ENCODE measurements at places on chromosomes 2 and 18.

DNA sequence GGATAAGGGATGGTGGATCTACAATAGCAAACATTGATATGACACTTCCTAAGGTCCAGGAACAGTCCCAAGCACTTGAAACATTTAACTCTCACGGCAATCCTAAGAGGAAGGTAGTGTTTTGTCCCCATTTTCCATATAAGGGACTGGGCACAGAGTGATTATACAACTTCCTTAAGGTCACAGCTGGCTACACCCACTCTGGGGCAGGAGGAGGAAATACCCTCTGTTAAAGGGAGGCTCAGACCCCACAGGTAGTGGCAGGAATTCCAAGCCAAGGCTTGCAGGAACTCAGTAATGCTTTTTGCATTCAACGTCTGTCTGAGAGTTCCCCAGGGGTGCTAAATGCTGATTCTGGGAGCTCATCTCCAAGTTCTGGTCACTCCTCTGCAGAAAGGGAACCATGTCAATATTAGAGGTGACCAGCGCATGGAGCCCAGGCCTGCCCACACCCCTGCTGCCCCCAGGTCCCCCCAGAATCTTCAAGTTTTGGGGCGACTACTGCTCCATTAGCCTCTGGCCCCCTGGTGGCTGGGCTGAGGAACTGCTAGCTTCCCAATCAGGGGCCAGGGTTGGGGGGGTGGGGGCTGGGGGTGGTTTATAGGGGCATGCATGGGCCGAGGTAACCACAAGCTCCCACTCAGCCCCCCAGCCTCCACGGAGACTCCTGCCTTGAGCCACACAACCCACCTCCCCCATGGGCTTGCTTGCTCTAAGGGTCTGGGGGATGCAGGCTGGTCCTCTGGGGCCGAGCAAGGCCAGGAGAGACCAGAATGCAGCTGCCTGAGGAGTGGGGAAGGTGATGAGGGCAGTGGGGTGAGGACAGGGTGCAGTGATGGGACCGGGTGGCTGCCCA, 11.1 kb downstream of the OBSL1 start:
- DNase-seq = no peak

DNA sequence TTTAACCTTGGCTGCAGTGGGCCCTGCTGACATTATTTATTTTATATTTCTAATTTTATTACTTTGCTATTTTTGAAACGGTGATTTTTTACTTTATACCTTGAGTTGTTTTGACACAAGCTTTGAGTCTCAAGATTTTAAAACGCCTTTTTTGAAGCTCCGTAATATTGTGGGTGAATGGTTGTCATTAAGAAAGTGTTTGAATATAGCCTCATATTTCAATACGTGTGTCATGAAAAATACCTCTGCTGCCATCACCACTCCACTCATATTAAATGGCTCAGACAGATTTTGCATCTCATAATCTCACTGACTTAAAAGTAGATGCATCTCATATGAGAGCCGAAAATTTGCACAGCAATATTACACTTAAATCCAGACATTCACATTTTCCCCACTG, 106.6 kb downstream of the CTNNA2 start:
- no peak for DNase-seq

GRCh38 chr2:216572582-216573578, 60.3 kb upstream of the IGFBP2 start:
- DNase-seq = peak; percentile 68

DNA sequence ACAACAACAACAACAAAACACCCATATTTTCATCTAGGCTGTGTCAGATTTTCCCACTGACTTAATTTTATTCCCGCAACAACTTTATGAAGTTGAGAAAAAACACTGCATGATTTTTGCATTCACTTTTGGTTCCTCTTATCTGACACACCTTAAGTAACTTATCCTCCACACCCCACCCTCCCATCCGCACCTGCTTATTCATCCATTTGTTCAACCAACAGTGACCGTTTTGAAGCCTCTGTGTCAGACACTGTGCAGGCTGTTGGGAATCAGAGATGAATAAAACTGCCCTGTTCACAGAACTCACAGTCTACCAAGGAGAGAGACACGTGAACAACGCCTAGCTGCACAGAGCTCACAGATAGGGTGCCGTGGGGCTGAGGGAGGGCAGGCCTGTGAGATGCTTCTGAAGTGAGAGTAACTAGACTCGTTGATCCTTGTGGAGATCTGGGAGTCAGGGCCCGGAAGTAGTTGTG, 7.4 kb downstream of the CNNM4 start:
- DNase-seq = no peak

GRCh38 chr2:207137596-207138337, 28.0 kb downstream of the KLF7 start:
- DNase-seq = no peak

- DNase-seq = peak; percentile 61
Observed at GRCh38 chr2:218959141-218959731, at the start of gene CDK5R2. CDK5R2 (plus strand) TSS chr2:218959666; CDS start chr2:218959821, 155 bp downstream.

DNA sequence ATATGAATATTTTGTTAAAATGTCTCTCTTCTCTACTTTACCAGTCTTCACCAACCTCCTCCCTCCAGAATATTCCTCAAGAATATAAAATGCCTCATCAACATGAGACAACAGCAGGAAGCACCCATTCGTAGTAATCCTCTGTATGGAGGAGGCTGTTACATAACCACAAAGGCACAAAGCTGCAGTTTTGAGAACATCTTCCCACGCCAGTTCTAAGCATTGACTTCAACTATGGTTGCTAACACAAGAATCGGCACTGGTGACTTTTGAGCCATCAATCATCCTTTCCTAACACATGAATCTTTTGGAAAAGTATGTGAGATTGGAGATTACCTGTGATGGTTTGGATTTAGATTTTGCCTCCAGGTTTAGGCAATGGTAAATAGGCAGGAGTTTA, 54.9 kb upstream of the CYP1B1 start:
- no peak for DNase-seq

DNA sequence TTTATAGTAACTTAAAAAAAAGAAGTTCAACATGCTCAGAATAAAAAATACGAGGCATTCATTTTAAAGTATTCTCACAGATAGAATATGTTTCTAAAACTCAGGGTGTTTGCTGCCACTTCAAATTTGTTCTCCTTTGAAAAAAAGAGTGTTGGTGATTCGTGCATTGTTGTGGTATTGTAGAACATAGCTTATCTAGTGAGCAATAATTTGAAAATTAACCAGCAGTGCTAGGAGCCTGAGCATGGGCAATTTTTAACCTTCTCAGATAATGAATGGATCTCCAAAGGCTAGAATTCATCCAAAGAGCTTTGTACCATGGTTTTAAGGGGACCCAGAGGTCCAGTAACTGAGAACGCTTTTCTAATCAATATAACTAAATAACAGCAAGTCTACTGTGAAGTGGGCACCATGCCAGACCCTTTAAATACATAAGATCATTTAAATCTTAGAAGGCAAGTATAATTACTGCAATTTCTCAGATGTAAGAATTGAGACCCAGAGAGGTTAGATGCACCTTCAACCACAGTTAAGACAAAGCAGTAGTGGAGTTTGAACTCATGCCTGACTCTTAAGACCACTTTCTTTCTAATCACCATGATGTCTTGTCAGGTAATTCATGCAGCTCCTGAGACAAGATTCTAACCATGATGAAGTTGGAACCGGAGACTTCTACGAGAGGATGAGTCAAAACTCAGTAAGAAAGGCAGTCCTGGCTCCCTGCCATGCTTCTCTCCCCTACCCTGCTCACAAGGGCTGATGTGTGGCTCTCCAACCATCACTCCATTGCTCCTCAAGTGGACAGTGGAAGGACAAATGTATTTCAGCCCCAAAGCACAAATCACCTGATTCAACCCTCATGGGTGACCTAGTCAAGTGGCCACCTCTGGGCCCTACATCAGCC, 3.4 kb downstream of the CYRIA start:
- no peak for DNase-seq

DNA sequence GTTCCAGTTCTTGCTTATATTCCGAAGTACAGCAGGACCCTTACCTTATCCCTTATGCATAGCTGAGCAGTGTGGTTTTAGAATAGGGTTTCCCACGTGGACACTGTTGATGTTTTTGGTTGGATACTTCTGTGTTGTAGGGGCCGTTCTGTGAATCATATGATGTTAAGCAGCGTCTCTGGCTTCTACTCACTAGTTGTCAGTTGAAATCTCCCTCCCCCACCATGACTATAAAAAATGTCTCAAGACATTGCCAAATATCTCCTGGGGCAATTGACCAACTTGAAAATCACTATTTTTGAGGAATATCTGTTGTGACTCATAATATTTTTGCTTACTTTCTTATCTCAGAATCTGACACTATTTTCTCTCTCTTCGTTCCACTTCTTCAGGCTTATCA, 713.7 kb downstream of the TSN start:
- no peak for DNase-seq

- peak; percentile 68 for DNase-seq
Observed at GRCh38 chr2:20050646-20051531, 539 bp downstream of the LAPTM4A start.

- no peak for DNase-seq
Observed at GRCh38 chr2:188452084-188452483, 160.4 kb downstream of the GULP1 start.

- DNase-seq = peak; percentile 50
Observed at GRCh38 chr2:197268786-197269584, 41.6 kb downstream of the ANKRD44 start.

GRCh38 chr2:195313962-195314361, 343.1 kb upstream of the SLC39A10 start:
- DNase-seq = no peak

DNA sequence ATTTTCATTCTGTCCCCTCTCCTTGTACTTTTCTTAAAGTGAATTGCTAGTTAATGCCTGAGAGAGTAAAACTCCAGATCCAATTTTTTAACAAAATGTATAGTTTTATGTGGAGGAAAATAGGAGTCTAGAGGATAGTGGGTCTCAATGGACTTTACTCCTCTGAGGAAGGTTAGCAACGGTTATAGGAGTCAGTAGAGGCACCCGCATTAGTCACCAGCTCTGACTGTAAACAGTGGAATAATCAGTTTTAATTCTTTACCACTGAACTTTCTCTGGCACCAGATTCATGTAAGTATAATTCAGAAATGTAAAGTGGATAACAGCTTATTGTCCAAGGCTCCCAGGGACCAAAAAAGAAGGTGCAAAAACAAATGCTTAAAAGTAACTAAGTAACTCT, 38.7 kb upstream of the HNMT start:
- DNase-seq = no peak

DNA sequence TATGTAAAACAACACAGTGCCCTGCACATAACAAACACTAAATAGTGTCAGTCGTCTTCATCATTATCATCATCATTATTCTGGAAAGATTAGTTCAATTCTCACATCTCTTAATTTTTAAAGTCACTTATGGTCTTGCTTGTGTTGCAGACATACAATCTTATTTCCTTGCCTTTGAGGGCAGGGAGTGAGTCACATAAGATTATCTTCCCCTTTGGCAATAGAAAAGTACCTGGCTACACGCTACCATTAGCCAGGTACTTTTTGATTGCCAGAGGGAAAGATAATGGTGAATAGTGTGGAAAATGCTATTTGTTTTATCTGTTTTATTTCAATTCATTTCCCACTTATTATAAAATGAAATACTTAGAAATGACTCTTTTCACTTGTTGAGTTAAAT, 76.6 kb upstream of the RMDN2 start:
- no peak for DNase-seq

- DNase-seq = no peak
Observed at GRCh38 chr2:107728586-107728985, 98.1 kb upstream of the RGPD4 start.

GRCh38 chr2:60312618-60313017, 240.8 kb downstream of the BCL11A start:
- DNase-seq = no peak

GRCh38 chr2:218282173-218282991, 9.9 kb downstream of the TMBIM1 start:
- peak; percentile 62 for DNase-seq

- no peak for DNase-seq
Observed at GRCh38 chr2:211939177-211939576, 599.4 kb downstream of the ERBB4 start.

- no peak for DNase-seq
Observed at GRCh38 chr2:216015722-216016464, 2.5 kb upstream of the MREG start.

GRCh38 chr18:44358402-44358801, 322.3 kb upstream of the SETBP1 start:
- no peak for DNase-seq

DNA sequence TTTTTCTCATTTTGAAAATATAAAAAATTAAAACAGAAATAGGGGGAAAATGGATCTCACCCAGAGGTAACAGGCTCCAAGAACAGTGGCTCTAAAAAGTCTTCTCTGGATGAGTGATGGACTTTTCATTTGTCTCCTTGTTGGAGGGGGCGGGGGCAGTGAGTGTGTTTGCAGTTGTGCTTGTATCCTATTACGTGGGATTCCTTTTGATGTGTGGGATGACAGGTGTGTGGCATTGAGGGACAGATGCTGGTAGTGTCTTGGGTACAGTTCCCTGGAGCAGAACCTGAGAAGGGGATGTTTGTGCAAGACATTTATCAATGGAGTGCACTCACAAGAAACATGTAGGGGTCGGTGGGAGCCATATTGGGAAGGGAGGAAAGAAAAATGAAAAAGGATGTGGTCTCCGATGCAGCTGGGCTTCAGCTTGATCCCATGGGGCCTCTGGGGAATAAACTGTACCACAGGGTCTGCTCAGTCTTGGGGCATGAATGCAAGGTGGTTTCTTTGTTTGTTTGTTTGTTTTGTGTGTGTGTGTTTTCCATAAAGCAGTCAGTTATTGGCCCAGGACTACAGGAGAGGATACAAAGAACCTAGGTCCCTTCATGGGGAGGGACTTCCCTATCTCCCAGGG, 120.0 kb upstream of the SLC35G4 start:
- DNase-seq = no peak

DNA sequence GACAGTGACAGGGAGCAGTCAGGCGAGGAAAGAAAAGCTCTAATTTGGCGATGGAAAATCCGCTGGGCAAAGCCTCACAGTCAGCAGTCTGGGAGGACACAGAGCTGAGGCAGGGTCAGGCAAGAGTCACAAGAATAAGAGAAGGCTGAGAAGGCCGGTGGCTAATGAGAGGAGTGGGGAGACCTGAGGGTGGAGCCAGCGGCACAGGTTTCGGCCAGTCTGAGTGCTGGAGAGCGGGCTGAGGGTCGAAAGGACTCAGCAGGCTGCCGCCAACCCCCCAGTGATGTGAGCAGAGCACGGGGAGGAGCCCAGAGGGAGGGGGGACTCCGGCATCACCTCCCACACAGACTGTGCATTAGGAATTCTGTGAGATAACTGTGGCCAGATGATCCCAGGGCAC, 500.6 kb upstream of the MYT1L start:
- DNase-seq = no peak

DNA sequence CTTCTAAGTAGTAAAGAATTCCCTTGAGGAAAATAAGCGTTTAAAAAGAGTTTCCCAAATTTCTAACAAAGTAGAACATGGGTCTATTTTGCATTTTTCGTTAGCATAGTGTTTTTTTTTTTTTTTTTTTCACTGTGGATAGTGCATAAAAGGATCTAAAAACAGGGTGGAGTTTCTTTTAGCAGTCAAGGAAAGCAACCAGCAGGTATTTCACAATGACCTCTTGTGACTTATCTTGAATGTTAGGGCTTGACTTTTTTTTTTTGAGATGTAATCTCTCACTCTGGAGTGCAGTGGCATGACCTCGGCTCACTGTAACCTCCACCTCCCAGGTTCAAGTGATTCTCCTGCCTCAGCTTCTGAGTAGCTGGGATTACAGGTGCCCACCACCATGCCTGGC, 14.9 kb upstream of the DGKD start:
- DNase-seq = no peak

Measured in AG10803 (cell line).